Left renal pelvis (tissue), 4 donors: ENCODE measurements at places on chromosomes 6 and 20.

GRCh38 chr6:139538366-139538765 is 163.9 kb upstream of the CITED2 start:
- DNase-seq: no peak

DNA sequence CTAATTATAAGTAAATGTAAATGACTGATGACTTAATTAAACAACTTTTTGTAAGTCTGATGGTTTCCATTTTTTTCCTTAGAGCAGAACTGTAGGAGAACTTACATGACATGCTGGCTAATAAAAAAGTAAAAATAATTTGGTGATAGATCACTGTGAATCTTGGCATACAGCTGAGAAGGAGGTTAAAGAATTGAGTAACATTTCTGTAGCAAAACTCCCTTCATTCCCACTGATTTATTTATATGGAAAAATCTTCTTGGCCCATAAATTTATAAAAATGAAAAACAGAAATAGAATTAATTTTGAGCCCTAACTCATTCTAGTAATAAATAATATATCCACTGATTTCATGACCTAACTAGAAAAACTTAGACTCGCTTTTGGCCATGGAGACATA is 48.1 kb downstream of the SLC22A3 start:
- no peak for DNase-seq

DNA sequence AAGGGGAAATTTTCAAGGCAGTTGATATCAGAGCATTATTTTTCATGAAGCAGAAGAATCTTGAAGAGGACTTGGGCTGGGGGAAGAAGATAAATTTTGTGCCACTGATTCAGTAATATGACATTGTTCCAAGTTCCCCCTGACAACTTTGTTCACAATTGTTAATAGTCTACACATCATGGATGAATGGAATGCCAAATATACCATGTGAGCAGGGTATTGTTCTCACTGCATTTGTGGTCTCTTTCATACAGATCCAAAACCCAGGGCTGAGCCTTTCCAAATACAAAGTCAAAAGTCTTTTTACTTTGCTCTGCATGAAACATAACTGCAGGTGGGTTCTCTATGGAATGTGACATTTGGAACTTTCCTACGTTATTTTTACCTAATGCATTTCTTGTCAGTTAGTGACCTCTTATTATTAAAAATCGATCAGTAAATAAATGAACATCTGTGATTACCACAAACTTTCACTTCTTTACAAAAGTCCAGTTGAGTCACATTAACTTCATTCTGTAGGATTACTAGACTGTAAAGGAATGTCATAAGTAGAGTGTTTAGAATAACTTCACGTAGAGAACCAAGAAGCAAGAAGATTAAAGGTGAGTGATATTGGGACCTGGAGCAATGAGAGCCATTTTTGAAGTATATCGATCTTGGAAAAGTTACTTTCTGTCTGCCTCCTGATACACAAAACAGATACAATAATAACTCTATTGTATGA is 100.9 kb downstream of the RCAN2 start:
- no peak for DNase-seq

DNA sequence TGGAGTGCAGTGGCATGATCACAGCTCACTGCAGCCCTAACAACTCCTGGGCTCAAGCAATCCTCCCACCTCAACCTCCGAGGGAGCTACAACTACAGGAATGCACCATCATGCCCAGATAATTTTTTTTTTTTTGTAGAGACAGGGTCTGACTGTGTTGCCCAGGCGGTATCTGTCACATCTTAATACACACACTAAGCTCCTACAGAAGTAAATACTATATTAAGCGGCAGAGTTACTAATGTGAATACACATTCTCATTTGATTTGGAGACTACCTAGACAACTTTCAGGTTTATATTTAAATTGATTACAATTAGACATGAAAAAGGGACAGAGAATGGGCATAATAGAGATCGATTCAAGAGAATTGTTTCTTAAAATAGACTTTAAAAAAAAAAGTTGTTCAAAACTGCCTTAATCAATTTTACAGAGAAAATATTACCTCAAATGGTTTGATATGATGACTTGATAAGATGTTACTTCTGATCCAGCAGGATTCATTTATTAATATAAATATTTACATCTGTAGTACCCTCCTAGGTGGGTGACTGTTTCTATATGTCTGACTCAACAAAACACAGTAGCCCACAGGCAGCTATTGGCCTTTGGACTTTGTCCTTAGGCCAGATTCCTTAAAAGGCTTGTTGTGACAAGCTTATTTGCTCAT is 7.1 kb upstream of the LOC128125822 start:
- no peak for DNase-seq

DNA sequence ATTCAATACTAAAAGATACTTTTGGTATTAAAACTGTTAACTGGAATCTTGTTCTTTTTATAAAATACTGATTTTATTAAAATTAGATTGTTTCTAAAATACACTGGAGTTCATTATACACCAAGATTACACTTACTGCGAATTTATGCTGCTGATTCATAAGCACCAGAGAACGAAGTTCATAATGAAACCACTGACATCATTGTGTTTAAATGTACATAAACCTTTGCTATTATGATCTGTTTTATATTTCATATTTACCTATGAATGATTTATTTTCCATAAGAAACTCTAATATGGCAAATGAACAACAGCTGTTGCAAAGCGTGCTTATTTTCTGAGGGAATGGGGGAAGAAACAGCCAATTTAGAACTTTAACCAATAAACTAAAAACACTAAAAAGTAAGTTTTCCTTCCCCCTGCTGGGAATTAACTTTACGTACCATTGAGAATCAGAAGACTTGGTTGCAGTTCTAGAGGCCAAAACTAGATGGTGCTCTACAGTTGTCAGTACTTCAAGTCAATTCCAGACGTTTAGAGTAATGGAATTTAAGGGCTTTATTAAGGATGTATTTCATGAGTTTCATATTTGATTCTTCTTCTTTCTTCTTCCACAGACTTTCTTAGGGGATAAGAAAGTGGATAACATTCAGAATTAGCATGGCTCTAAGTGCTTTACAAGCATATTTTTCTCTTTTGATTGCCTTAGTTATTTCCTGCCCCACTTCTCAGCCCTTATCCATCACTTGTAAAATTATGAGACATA is 30.8 kb upstream of the COL19A1 start:
- DNase-seq: peak; percentile 28
